ENCODE measurements at places on chromosomes 3 and 15.

DNA sequence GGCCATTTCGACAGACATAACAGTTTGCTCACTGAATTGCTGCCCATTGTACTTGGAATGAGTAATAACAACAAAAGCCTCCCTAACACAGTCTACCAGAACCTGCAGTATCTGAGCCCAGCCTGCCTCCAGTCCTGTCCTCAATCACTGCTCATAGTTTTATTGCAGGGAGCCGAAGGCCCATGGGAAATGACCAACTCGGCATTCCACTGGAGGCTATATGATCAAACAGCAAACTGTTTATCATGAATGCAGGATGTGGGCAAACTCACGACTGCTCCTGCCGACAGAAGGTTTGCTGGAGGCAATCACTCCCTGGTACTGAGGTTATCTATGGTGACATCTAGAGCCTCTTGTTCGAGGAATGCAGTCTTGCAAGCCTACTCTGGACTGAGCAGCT lies 46.3 kb downstream of the LSM3 start:
- DNase-seq: no peak

- no peak for DNase-seq
These were observed 23.8 kb upstream of the MYZAP start for GRCh38 chr15:57567891-57568290.

- DNase-seq: no peak
These were observed 612.2 kb upstream of the EPHA6 start for GRCh38 chr3:96202181-96202580.

GRCh38 chr3:50592568-50592967 lies 19.0 kb downstream of the CISH start:
- DNase-seq: no peak

DNA sequence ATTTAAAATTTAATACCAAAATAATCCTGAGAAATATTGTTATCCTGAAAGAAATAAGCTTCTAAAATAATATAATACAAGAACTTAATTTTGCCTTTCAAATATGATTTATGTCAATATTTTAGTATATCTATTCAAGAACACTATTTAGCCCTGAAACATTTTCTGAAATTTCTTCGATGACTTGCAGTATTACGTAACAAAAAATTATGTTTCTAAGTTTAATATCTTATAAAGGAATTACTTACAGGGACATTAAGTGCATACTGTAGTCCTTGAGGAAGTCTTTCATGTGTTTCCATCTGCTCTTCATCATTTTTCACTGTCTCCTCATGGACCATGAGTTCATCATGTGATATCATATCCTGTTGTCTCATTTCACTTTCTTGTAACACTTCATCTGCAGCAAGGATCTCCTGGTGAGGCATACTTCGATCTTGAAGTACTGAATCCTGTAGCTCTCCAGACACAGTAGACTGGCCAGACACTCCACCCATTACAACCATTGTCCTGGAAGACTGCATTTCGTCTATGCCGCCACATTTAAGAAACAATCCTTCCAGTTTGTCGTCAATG lies 62.0 kb downstream of the ZNF148 start:
- no peak for DNase-seq

DNA sequence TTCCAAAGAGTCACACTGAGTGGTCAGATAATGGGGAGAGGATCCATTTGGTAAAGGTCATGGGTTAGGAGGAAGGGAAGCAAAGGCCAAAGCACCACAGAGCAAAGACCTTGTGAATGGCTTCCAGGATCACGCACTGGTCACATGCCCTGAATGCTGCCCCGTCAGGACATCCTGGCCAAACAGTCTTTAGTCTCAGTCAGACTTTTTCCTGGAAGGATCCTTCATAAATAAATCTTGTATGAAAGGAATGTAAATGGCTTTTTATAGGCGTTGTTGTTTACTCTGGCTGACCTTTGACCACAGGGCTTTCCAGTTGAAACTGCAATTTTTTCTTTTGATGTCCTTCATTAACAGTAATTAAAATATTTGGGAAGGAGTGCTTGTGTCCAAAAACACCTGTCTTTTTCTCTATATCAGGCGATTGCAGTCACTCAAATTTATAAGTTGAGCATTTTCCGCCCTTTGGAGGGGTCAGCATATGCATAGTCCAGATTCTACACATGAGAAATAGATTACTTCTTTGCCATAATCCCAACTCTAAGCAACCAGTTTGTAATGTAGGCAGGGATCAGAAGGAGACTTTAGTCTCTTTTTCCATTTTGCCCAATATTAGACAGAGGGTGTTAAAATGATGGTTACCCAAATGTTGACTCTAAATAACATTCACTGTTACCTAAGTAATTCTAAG lies 48.4 kb downstream of the CHAC1 start:
- DNase-seq: no peak

GRCh38 chr3:36697229-36698001 lies 66.9 kb downstream of the DCLK3 start:
- no peak for DNase-seq

DNA sequence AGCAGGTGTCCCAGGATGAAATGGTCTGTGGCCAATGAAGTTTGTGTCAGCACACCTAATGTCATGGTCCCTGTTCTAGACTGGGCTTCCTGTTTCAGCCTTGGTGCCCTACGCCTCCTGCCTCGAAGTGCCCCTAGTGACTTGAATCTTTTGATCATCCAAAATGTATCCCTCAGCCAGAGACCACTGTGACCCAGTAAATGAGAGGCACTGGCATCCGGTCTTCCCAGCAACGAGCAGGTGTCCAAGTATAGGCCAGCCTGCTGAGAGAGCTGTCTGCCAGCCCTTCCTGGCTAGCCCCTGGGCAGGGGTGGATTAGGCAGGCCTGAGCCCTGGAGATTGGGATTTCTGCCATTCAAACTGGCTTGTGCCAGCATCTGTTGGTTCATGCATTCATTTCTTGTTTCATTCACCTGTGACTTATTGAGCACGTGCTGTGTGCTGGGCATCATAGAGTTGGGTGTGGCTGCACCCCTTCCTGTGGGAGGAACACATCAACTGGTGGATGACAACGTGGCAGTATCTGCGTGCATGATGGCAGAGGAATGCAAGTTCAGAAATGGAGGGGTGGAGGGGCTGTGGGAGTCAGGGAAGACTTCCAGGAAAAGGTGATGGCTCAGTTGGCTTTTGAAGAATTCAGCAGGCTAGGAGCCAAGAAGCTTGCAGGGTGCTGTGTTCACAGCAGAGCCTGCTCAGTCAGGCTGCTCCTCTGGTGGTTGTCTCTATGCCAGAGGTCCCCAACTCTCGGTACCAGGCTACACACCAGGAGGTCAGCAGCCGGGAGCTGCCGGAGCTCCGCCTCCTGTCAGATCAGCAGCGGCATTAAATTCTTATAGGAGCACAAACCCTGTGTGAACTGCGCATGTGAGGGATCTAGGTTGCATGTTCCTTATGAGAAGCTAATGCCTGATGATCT lies 21.6 kb downstream of the ESYT3 start:
- no peak for DNase-seq

Measured in stimulated activated CD8-positive, alpha-beta memory T cell treated with anti-CD3 and anti-CD28 coated beads, Interleukin-7, amount 100 ng/mL, for 1 hour (primary cell).